HuH-7.5 (cell line): ENCODE measurements at places on chromosomes 2 and 18.

GRCh38 chr18:13302040-13302439 is 83.5 kb downstream of the LDLRAD4 start:
- DNase-seq, result no peak

DNA sequence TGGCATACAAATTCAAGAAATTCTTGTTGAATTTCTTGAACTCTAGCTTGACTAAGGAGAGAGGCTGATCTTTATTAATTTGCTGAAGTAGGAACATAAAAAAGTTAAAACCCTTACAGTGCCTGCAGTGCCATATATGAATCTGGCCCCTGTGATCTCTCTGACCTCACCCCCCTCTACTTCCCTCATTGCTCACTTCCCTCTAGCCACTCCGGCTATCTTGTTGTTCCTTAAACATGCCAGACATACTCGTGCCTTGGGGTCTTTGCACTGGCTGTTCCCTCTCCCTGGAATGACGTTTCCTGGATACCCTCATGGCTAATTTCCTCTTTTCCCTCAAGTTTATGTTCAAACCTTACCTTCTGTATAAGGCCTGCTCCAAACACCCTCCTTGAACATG is 246.3 kb upstream of the SIX2 start:
- DNase-seq, result no peak

DNA sequence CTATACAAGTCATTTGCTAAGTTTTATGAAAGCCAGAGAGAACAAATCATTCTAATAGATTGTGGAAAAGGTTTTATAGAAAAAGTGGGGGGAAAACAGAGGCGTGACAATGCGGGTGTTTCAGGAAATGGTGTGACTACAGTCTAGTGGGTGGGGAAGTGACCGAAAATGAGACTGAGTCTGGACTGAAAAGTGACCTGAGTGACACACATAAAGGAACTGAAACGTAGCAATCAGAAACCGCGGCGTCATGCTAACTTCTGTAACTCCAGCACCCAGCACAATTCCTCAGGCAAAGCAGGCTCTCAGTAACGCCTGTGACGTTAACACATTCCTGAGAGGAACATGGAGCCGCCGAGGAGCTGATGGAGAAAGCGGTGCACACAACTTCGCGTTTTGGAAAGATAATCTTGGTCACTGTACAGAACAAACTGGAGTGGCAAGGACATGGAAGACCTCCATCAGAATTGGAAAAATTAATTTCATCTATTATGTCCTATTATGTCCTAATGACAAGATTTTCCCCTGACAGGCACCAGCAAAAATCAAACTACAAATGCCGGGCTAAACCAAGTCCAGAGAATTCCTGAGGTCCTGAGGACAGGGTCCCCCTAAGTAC is 1.4 kb upstream of the CD226 start:
- no peak for DNase-seq

DNA sequence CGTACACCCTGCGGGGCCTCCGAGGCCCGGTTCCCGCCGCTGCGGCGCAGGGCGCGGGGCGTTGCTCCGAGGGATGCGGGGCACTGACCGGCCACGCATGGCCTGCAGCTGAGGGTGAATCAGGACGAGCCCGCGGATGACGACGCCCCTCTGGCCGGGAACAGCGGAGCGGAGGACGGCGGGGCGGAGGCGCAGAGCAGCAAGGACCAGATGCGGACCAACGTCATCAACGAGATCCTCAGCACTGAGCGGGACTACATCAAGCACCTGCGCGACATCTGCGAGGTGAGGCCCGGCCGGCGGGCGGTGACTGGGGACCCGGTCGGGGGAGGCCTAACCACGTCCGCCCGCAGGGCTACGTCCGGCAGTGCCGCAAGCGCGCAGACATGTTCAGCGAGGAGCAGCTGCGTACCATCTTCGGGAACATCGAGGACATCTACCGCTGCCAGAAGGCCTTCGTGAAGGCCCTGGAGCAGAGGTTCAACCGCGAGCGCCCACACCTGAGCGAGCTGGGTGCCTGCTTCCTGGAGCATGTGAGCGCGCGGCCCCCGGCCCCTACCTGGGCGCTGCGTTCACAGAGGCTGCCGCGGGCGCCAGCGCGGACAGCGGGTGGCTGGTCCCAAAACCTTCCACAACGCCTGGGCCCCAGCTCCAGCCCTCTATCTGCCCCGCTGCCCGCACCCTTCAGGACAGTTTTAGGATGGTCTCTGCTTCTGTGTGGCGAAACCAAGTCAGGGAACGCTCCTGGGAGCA is 53.2 kb downstream of the FAM168B start:
- no peak for DNase-seq

GRCh38 chr18:44949967-44950366 is 269.3 kb downstream of the SETBP1 start:
- DNase-seq, result no peak

- DNase-seq, result peak; percentile 25
Measured at GRCh38 chr2:152718909-152719645, 657 bp downstream of the ARL6IP6 start.

- DNase-seq, result peak; percentile 88
Measured at GRCh38 chr2:101387151-101387834, at the start of gene CREG2. Gene CREG2, minus strand, starts transcription at chr2:101387503. Its CDS starts 46 bp downstream, at chr2:101387457.

DNA sequence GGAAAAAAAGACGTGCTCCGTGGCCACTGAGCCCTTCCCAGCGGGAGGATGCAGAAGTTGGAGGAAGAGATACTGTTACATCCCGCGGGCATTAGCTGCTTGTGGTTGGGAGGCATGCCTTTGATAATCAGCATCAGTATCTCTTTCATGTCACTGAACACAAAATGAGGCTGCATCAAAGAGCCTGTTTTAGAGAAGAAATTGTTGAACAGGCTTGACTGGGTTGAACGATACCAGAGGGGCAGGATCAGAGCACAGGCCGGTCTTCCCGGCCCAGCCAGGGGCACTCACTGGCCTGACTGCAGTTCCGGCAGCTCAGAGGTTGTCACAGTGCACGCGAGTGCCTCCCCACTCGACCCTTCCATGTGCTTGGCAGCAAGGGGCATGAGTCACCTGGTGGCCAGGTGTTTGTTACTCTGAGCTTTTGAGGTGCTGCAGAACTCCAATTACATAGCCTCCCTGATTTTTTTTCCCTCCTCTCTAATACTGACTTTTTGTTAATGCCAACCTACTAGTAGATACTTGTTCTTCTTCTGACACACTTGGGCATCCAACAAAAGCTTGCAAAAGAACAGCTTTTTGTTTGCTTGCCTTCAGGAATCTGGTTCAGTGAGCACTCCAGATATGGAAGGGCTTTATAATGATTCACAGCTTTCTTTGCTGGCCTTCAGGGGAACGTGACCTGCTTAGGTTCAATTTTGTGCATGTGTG is 121.6 kb downstream of the VAPA start:
- no peak for DNase-seq

GRCh38 chr2:18731666-18732065 is 142.3 kb upstream of the NT5C1B start:
- DNase-seq, result no peak

- no peak for DNase-seq
Measured at GRCh38 chr2:97967931-97968627, 27.7 kb downstream of the TMEM131 start.

GRCh38 chr18:31280502-31280901 is 37.5 kb upstream of the DSG1 start:
- no peak for DNase-seq
